ENCODE measurements at places on chromosomes 12 and 14. TPM values are rescaled to one million over a fixed set of nuclear protein-coding genes. Genes with fewer than 3 reads are reported as not detected.

PRB2 gene
- total RNA-seq: not detected

IL22 gene
- not detected for total RNA-seq

HPD gene
- total RNA-seq: not detected

AQP2 gene
- not detected for total RNA-seq

TAS2R7 gene
- 0.94 TPM for total RNA-seq

Data from parietal lobe (tissue), 2 donors.